Large intestine (tissue), 12 donors: ENCODE measurements at places on chromosomes 3 and 15. TPM values are rescaled to one million over a fixed set of nuclear protein-coding genes. Genes with fewer than 3 reads are reported as not detected.

SNTN gene
- polyA plus RNA-seq = not detected

DNA sequence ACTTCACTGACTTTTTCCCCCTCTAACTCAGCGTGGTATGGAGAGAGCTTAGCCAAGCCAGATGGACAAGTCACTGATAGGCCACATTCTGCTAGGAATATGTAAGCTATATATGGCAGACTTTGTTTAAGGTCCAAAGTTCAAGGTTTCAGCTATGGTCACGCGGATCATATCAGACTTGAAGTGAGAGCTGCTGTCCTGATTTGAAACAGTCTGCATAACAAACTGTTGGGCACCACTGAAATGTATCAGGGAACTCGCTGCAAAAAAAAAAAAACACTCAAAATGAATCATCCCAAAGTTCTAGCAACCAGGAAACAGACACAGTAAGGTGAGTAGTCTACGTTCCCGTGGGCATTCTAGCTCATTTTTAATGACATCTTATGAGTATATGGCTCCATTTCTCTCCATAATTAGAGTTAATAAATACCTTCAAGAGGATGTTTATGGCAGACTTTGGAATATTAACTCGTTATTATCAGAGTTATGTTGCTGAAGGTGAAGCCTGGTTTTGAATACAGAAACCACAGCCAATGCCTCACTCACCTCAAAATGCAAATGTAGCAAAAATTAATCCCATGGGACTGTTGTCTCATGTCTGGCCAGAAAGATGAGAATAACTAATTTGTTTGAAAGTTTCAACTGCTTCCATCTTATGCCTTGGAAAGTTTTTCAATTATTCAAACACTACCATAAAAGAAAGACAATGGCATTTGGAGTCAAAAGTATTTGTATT lies 12.3 kb downstream of the DPH3 start:
- H3K36me3 ChIP-seq = no peaks in the 10 kb centered on the region
- peaks cover 27% of the 10 kb centered on the region for H3K4me1 ChIP-seq
- H3K4me3 ChIP-seq = no peak overlapping the region
- H3K27me3 ChIP-seq = no peaks in the 10 kb centered on the region
- peak overlapping the region; percentile 89 for H3K27ac ChIP-seq

GOLGA8K gene
- polyA plus RNA-seq = 1.6 TPM

GRCh38 chr3:124346487-124346886 lies 354.6 kb upstream of the ROPN1 start:
- no peak overlapping the region for H3K4me3 ChIP-seq
- no peak for DNase-seq
- H3K36me3 ChIP-seq = no peaks in the 10 kb centered on the region
- H3K27me3 ChIP-seq = no peaks in the 10 kb centered on the region
- H3K4me1 ChIP-seq = peaks cover 4% of the 10 kb centered on the region

CASR gene
- polyA plus RNA-seq = 1.9 TPM

DNA sequence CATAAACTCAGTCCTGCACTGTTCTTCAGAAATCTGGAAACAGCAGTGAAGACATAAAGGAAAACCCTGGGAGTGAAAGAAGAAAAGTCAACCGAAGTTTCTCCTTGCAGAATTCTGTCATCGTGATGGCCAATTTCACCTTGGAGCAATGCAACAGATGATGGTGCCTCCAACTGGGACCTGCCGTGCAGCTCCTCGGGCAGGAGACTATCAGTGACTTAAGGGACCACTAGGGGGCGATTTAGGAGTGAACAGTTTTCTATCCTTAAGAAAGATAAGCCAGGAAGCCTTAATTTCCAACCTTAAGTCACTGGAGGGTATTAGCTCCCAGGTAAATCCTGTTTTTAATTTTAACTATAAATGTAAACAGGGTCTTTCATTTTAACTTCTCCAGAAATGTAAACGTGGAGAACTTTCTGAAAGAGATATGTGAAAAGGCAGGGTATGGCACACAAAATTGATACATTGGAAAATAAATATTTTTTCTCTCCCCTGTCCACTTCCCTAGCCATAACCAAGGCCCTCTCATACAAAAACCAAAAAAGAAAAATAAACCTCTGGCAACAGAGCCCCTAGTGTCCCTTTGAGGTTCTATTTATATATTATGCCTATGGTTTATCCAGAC lies 116.3 kb downstream of the PDZRN3 start:
- peak; percentile 53 for DNase-seq
- no peaks in the 10 kb centered on the region for H3K27me3 ChIP-seq
- no peak overlapping the region for H3K27ac ChIP-seq
- H3K4me1 ChIP-seq = peaks cover 44% of the 10 kb centered on the region
- no peak overlapping the region for H3K4me3 ChIP-seq
- H3K36me3 ChIP-seq = no peaks in the 10 kb centered on the region

DNA sequence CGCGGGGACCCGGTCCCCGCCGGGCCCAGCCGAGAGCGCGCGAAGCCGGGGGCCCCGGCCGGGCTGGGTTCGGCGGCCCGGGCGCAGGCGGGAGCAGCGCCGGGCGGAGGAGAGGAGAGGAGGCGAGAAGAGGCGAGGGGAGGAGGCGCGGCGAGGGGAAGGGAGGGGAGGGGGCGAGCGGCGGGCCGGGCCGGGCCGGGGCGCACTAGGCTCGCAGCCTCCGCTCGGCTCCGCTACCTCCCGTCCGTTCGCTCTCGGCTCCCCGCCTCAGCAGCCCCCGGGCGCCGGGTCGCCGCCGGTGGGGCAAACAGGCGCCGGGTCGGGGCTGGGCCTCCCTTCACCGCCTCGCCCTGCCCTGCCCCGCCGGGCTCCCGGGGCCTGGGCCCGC lies 351 bp downstream of the INSYN1 start:
- peaks cover 74% of the 10 kb centered on the region for H3K27me3 ChIP-seq
- peak overlapping the region; percentile 26 for H3K4me3 ChIP-seq
- H3K36me3 ChIP-seq = no peaks in the 10 kb centered on the region

DNA sequence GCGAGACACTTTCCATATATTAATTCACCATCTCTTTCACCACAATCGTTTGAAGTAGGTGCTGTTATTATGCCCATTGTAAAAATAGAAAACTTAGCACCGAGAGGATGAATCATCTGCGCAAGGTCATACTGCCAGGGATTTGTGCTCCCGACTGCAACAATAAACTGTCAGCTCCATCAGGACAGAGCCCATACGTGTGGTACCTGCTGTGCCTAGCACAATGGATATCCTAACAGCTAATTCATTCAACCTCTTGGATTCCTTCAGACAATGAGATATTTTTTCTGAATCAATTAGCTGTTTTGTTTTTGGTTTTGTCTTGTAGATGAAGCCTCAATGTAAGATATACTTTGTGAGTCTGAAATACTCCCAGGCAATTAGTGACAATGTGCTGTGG lies 32.3 kb upstream of the PROK2 start:
- H3K36me3 ChIP-seq = no peaks in the 10 kb centered on the region
- H3K27ac ChIP-seq = no peak overlapping the region
- no peak overlapping the region for H3K4me3 ChIP-seq

GRCh38 chr3:65672871-65673815 lies 365.6 kb downstream of the MAGI1 start:
- H3K4me1 ChIP-seq = no peaks in the 10 kb centered on the region
- no peaks in the 10 kb centered on the region for H3K36me3 ChIP-seq
- no peak overlapping the region for H3K4me3 ChIP-seq
- no peak overlapping the region for H3K27ac ChIP-seq

DNA sequence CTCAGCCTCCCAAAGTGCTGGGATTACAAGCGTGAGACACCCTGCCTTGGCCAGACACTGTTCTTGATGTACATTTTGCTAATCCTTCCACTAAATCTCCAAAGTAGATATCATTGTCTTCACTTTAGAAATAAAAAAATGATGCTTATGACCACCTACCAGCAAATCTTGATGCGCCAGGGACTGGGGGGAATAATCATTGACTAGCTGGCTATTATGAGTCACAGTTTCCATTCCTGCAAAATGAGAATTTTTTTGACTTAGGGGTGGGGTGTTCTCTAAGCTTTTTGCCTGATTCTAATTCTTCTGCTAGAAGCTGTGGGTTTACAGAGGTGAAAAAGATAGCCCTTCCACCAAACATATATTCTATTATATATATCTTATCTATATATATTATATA lies 17.1 kb upstream of the RFC4 start:
- DNase-seq = no peak
- H3K27me3 ChIP-seq = peaks cover 52% of the 10 kb centered on the region
- H3K36me3 ChIP-seq = no peaks in the 10 kb centered on the region
- H3K4me1 ChIP-seq = peaks cover 11% of the 10 kb centered on the region
- no peak overlapping the region for H3K4me3 ChIP-seq
- no peak overlapping the region for H3K27ac ChIP-seq

GRCh38 chr3:14716591-14716990 lies 41.6 kb downstream of the C3orf20 start:
- no peaks in the 10 kb centered on the region for H3K27me3 ChIP-seq
- no peaks in the 10 kb centered on the region for H3K36me3 ChIP-seq
- no peak overlapping the region for H3K27ac ChIP-seq
- no peak overlapping the region for H3K4me3 ChIP-seq

MESP1 gene
- polyA plus RNA-seq = 1.0 TPM
